Non-pigmented ciliary epithelial cell (primary cell): ENCODE measurements at places on chromosomes 3 and 15.

GRCh38 chr3:41194701-41195100 is 4.6 kb upstream of the CTNNB1 start:
- no peak for DNase-seq

DNA sequence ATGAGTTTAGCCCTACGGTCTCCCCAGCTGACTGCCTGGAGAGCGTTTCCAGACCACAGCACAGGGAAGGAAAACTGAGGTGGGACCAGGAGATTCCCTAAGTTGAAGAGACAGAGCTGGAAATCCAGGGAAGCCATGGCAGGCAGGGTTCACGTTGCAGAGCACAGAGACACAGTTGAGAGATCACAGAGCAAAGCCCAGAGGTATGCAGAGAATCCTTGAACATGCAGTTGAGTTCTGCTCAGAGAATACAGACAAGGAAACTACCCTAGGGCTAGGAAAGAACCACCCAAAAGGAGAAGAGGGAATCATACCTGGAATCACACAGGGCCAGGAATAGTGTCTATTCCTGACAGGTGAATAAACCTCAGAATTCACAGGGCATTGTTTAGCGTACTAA is 14.3 kb downstream of the SLC28A1 start:
- no peak for DNase-seq

DNA sequence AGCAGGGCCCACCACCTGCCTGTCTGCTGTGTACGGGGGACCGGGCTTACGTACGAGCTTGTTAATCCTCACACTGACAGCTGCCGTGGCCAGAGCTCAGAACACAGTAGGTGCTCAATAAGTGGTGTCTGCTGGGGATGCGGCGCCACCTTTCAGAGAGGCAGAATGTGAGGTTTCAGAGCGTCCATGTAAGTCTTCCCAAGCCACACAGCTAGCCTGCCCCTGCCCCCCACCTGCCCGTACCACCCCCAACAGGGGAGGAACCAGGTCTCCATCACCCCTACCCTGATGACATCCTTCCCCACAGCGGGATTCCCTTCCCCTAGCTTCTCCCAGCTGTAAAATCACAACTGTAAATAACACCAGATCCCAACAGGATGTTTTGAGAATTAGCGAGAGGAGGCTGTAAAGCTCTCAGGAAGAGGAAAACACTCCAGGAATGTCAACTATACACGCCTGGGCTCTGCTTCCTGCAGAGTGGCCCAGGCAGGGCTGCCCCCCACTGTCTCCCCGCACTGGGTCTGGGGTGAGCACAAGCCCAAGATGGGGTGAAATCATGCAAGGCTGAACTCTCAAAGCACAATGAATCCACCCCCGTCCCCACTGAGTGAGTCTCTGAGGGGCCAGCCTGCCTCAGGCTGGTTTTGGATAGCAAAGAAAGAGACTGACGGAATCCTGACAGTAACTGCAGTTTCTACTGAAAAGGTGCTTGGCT is 250.1 kb upstream of the LYSMD4 start:
- DNase-seq: no peak

- DNase-seq: no peak
Observed at GRCh38 chr3:31226346-31226745, 306.4 kb upstream of the STT3B start.

GRCh38 chr3:71247958-71248335 is 335.6 kb downstream of the FOXP1 start:
- DNase-seq: no peak

- DNase-seq: no peak
Observed at GRCh38 chr3:125202197-125202596, 10.4 kb downstream of the SLC12A8 start.
